Foreskin fibroblast (primary cell): ENCODE measurements at places on chromosomes 16 and 17.

GRCh38 chr17:78022425-78022824 lies 63.9 kb downstream of the TNRC6C start:
- DNase-seq, result peak; percentile 71

- no peak for DNase-seq
Observed at GRCh38 chr16:17147942-17148341, 322.8 kb downstream of the XYLT1 start.

DNA sequence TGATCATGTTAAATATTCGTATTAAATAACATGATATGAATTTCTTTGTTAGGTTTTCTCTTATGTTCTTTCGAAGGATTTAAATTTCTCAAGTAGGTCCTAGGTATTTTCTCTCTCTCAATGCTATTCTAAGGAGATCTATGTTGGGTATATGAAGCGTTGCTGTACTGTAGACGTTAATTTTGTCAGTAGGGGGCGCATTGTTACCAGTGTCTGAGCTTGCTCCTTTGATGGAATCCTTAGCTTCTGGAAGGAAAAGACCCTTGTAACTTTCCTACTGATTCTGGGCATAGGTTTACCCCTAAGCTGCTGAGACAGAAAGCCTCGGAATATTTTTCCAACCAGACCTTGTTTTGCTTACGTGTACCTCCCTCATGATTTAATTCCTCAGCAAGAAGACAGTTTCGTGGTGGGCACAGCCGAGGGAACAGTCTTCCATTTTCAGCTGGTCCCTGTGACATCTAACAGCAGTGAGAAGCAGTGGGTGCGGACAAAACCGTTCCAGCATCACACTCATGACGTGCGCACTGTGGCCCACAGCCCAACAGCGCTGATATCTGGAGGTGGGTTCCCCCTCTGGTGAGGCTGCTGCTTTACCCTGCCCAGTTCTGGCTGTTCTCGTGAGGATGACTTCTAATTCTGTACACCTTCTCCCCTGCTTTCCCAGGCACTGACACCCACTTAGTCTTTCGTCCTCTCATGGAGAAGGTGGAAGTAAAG lies 17.9 kb downstream of the UTP4 start:
- peak; percentile 88 for DNase-seq

DNA sequence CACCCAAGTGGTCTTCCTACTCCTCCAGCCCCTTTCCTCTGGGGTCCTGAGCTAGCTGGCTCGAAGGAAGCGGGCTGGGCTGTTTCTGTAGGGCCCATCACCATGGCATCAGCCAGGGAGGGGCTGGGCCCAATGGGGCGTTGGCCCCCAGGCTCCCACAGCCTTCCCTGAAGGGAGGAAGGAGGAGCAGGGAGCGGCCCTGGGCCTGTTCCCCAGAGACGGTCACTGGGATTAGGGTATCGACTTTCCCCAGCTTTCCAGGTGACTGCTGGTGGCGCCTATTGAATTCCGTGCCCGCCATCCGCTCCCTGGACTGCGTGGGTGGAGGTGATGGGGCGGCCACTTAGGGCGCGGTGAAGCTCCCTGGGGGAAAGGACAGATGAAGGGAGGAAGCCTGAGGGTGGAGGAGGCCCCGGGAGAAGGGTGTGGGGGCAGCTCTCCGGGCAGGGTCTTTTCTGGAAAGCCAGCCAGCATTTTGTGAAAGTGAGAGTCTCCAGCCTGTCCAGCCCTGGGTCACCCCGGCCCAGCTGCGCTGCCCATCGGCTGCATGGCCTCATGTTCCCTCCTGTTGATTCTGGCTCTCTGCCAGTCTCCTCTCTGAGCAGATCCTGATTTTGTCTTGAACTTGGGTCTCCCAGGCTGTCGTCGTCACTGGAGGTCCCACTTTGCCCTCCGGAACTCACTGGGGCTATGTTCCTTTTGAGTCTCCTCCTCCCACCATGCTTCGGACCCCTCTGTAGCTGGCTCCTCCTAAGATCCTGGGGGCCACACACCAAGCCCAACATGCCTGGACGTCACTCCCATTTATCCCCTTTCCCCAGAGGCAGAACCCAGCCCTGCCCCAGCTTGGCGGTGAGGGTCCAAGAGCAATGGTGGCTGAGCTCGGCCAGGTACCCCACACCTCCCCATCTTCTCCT lies 9.8 kb downstream of the NHERF1 start:
- DNase-seq, result no peak

- no peak for DNase-seq
Observed at GRCh38 chr17:57772774-57773173, 27.7 kb upstream of the CCDC182 start.

GRCh38 chr16:85863384-85863774 lies 35.6 kb upstream of the IRF8 start:
- DNase-seq, result peak; percentile 12

- DNase-seq, result no peak
Observed at GRCh38 chr16:68061396-68061795, 23.8 kb upstream of the NFATC3 start.

- DNase-seq, result peak; percentile 72
Observed at GRCh38 chr16:67542464-67542863, 13.8 kb downstream of the RIPOR1 start.

GRCh38 chr16:77353587-77354263 lies 81.1 kb downstream of the ADAMTS18 start:
- no peak for DNase-seq

DNA sequence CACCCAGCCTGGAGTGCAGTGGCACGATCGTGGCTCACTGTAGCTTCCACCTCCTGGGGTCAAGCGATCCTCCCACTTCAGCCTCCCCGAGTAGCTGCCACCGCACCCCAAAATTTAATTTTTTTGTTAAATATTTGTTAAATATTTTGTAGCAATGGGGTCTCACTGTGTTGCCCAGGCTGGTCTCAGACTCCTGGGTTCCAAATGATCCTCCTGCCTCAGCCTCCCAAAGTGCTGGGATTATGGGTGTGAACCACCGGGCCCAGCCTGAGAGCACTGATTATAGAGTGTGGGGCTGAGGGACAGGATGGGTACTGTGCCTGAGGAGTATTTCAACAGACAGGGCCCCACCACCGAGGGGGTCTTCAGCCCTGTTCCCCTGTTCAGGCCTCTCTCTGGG lies 35.6 kb downstream of the TPSG1 start:
- DNase-seq, result no peak

DNA sequence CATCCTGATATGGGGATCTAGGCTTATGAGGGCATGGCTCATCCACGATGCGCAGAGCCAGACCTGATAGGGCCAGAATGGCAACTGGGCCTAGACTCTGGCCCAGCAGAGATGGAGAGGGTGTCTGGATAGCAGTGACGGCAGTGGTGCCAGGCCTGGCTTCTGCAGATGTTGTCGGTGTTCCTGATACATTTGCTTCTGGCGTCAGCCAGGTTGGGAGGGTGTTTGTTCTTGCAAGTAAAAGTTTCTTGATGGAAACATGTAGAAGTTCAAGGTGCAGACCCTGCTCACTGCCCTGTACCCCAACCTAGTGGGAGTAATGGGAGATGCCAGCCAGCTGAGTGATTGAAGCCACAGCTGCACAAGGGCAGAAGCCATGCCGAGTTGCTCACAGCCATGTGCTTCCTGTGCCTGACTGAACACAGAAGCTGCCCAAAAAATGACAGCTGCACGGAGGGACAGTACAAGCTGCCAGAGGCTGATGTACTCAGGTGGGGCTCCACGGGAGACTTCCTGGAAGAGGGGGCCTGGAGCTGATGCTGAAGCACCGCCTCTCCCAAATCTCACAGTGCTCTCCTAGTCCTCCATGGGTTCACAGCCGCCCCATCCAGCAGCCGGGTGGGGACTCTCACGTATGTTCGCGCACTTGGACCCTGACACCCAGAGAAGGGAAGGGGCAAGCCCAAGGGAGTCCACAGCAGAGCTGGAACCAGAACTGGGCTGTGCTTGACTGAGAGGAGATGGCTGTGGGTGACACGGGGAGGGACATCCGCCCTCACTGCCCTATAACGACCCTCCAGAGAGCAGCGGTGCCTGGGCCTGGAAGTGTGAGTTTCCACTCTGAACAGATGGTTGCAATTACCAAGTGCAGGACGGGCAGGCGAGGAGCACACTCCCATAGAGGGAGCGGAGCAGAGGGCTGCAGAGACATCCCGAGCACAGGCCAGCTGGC lies 78.7 kb downstream of the N4BP1 start:
- peak; percentile 84 for DNase-seq

- DNase-seq, result no peak
Observed at GRCh38 chr17:1735418-1735817, 7.3 kb upstream of the SERPINF2 start.

- DNase-seq, result no peak
Observed at GRCh38 chr16:3589441-3589921, 12.3 kb upstream of the NLRC3 start.

GRCh38 chr16:63289834-63290460 lies 1253.7 kb upstream of the CDH8 start:
- DNase-seq, result no peak

- DNase-seq, result no peak
Observed at GRCh38 chr16:50229149-50229726, 37.1 kb upstream of the ADCY7 start.

- DNase-seq, result no peak
Observed at GRCh38 chr17:80187090-80187489, 17.3 kb downstream of the CARD14 start.

GRCh38 chr17:28662527-28662829 lies 473 bp downstream of the SUPT6H start:
- no peak for DNase-seq

GRCh38 chr16:46857368-46857945 lies 26.5 kb upstream of the C16orf87 start:
- peak; percentile 73 for DNase-seq

DNA sequence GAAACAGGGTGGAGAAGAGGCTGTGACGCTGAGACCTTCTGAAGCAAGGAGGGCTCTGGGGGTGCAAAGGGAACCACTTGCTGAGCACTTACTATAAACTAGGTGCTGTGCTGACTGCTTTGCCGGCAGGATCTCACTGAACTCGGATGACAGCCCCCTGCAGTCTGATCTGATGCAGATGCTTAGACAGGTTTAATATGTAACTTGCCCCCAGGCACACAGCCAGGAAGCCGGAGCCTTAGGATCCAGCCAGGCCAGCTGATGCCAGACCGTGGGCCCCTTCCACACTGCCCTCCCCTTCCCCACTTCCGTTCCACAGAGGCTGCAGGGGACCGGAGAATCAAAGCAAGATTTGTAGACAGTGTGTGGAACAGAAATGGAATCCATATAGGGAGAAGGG lies 23.1 kb downstream of the SPACA3 start:
- DNase-seq, result no peak
